Sigmoid colon (tissue), 7 donors: ENCODE measurements at places on chromosomes 16 and 17. TPM values are rescaled to one million over a fixed set of nuclear protein-coding genes. Genes with fewer than 3 reads are reported as not detected.

EIF1 gene
- total RNA-seq, result 246 TPM

DNA sequence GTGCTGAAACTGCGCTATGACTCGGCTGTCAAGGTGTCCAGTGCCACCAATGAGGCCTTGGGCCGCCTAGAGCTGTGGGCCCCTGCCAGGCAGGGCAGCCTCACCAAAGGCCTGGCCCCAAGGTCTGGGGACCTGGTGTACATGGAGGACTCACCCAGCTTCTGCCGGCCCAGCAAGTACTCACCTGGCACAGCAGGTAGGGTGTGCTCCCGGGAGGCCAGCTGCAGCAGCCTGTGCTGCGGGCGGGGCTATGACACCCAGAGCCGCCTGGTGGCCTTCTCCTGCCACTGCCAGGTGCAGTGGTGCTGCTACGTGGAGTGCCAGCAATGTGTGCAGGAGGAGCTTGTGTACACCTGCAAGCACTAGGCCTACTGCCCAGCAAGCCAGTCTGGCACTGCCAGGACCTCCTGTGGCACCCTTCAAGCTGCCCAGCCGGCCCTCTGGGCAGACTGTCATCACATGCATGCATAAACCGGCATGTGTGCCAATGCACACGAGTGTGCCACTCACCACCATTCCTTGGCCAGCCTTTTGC, 25.0 kb downstream of the WNT9B start:
- no peak for DNase-seq

ITGAL gene
- total RNA-seq, result 1.1 TPM

CD300H gene
- not detected for total RNA-seq

GRCh38 chr17:66787914-66788313, 47.0 kb upstream of the CACNG5 start:
- no peak for DNase-seq
